ENCODE measurements at places on chromosomes 1 and 21.
A peak's percentile ranks its signal among the peaks of the same experiment; 100 is the strongest.

- no peak for DNase-seq
Observed at GRCh38 chr1:15158506-15159165, 5.1 kb downstream of the TMEM51 start.

DNA sequence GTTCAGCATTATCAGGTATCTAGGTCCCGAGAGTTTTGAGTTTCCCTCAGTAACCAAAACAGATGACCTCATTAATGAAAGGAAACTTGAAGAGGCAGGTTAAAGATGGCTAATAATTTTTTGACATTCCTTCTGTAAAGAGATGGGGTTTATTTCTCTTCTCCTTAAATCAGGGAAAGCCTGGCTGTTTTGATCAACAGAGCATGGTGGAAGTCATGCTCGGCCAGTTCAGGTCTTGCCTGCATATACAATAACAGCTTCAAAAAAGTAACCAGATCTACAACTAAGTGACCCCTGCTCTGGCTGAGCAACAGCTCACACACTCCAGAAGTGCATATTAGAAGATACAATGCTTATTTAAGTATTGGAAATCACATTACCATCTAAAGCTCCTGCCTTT is 36.6 kb upstream of the POU2F1 start:
- no peak for DNase-seq

GRCh38 chr1:224683936-224684335 is 67.8 kb downstream of the CNIH3 start:
- DNase-seq = no peak

- peak; percentile 24 for DNase-seq
Observed at GRCh38 chr1:229699613-229700267, 73.7 kb downstream of the URB2 start.

GRCh38 chr1:109385417-109385816 is 12.3 kb downstream of the SORT1 start:
- peak; percentile 90 for DNase-seq

DNA sequence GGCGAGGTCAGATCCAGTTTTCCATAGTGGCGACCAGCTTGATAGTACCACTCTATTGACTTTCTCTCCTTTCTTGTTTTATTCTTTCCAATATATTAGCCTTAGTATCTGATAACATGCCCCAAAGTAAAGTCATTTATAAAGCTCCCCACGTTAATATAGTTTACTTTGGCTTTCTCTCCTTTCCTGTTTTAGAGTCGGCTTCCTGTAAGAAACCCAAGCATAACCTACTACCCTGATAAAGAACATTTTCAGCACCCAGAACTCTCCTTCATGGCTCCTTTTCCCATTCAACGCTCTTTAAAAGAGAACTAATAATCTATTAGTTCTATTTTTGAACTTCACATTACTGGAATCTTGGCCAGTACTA is 23.7 kb downstream of the CD1D start:
- DNase-seq = no peak

- DNase-seq = no peak
Observed at GRCh38 chr21:39923476-39923875, 56.2 kb downstream of the PCP4 start.

DNA sequence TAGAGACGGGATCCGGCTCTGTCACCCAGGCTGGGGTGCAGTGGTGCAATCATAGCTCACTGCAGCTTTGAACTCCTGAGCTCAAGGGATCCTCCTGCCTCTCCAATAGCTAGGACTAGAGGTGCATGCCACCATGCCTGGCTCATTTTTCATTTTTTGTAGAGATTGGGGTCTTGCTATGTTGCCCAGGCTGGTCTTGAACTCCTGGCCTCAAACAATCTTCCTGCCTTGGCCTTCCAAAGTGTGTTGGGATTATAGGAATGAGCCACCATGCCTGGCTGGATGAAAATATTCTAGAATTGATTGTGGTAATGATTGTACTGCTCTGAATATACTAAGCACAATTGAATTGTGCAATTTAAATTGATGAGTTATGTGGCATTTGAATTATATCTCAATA is 21.9 kb downstream of the ZMYM4 start:
- DNase-seq = no peak

DNA sequence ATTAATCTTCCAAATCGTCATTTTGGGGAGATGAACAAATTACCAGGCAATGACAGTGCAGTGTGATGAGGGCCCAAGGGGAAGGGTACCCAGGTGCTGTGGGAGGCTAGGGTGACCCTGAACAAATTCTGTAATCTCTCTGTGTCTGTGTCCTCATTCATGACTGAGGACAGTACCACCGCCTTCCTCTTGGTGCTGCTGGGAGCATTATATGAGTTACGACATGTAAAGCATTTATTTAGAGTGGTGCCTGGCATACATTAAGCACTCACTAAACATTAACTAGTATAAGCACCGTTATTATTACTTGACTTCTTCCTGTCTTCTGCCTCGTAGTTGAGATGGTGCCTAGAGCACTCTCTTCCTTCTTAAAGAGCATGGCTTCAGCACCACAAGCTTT is 468.2 kb upstream of the VAMP3 start:
- no peak for DNase-seq

DNA sequence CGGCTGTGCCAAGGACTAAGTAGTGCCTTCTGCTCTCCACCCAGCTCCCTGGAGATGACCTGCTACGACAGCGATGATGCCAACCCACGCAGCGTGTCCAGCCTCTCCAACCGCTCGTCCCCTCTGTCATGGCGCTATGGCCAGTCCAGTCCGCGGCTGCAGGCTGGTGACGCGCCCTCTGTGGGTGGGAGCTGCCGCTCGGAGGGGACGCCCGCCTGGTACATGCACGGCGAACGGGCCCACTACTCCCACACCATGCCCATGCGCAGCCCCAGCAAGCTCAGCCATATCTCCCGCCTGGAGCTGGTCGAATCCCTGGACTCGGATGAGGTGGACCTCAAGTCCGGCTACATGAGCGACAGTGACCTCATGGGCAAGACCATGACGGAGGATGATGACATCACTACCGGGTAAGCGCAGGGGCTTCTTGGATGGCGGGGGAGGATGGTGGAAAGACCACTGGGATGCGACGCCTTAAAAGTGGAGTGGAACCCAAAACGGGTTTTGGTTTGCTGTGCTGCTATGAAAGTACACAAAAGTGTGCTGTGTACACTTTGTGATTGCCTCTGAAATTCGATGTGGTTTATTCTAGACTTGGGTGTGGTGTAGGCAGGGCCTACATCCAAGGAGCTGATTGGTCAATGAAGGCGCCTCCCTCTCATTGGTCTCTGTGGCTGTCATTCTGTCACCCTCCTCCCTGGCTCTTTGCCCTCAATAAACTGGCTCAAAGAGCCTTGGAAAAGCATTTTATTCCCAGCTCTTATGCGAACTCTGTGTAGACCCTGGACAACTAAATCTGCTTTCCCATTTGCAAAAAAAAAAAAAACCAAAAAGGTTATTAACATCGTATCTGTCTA is 110.4 kb upstream of the IPO9 start:
- DNase-seq = no peak

GRCh38 chr21:45376459-45377324 is 28.3 kb upstream of the COL18A1 start:
- DNase-seq = no peak

DNA sequence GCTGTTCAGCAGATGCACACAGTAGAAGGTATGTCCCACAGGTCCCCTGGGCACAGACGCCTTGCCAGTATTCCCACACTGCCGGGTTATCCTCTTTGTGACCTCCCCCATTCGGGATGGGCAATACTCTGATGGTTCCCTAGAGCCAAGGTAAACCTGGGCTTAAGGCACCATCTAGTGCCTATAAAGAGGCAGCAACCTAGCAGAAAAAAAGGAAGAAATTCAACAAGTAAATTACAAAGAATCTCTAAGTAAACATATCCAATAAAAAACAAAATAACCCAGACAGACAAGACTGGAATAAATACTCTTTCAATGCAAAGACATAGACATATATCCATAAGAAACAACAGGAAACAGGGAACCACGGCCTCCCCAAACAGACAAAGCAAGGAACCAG is 39.4 kb downstream of the HSF2BP start:
- DNase-seq = no peak

- no peak for DNase-seq
Observed at GRCh38 chr1:185434721-185435120, 117.7 kb upstream of the IVNS1ABP start.

- no peak for DNase-seq
Observed at GRCh38 chr1:47629201-47629600, 191.4 kb downstream of the FOXD2 start.

All from thyroid gland (tissue), 4 donors.